Effector CD4-positive, alpha-beta T cell (primary cell): ENCODE measurements at places on chromosomes 13 and 19.

- DNase-seq, result no peak
Observed at GRCh38 chr13:74839656-74840055, 642.3 kb downstream of the TBC1D4 start.

DNA sequence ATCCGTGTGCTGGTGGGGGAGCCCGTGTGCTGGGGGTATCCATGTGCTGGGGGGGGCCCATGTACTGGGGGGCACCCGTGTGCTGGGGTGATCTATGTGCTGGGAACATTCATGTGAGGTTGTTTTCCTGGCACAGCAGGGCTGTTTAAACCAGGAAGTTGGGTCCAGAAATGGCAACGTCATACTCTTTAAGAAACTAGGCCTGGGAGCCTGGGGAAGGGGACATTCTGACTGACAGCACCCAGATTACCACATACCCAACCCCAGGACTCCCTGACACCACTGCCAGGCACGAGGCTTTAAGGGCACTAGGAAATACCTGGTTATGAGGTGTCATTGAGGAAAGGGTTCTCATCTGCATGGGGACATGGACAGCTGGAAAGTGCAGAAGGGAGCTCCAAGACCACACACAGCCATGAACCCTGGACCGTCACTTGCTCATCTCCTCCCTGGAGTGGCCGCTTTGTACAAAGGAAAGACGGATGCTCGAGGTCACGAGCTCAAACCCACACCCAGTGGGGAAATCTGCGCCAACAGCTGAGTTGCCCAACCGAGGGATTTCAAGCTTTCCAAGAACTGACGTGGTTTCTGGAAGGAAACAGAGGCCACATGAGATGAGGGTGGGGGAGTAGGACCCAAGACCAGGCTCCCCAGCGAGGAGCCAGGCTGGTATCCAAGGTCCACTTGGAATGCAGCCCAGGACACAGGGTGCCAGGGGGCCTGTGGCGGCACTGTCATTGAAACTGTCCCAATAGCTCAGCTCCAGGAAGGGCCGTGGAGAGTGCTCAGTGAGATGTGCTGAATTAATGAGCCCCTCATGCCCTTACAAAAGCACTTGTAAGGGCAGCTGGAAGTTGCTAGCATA lies 40.9 kb downstream of the RAB20 start:
- no peak for DNase-seq

- no peak for DNase-seq
Observed at GRCh38 chr19:33064458-33064791, 263 bp downstream of the RHPN2 start.

- no peak for DNase-seq
Observed at GRCh38 chr19:5035793-5036697, 67.1 kb downstream of the KDM4B start.

GRCh38 chr19:16601378-16602052 lies 26.5 kb downstream of the MED26 start:
- no peak for DNase-seq

DNA sequence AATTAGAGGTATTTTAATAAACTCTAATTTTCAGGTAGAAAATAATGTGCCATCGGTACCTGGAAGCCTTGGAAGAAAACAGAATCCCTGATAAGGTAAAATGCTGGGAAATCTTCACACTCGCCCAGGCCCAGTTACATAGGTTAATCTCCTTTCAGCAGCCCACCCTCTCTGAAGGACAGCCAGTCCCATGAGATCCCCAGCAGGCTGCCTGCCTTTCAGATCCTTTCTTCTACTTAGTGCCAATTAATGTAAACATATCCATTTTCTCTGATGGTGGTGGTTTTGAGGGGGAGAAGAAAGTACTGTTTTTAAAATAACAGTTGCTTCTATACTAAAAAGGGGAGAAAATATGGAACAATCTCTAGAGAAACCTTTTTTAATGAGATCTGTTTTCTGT lies 12.2 kb downstream of the SMAD9 start:
- DNase-seq, result no peak

DNA sequence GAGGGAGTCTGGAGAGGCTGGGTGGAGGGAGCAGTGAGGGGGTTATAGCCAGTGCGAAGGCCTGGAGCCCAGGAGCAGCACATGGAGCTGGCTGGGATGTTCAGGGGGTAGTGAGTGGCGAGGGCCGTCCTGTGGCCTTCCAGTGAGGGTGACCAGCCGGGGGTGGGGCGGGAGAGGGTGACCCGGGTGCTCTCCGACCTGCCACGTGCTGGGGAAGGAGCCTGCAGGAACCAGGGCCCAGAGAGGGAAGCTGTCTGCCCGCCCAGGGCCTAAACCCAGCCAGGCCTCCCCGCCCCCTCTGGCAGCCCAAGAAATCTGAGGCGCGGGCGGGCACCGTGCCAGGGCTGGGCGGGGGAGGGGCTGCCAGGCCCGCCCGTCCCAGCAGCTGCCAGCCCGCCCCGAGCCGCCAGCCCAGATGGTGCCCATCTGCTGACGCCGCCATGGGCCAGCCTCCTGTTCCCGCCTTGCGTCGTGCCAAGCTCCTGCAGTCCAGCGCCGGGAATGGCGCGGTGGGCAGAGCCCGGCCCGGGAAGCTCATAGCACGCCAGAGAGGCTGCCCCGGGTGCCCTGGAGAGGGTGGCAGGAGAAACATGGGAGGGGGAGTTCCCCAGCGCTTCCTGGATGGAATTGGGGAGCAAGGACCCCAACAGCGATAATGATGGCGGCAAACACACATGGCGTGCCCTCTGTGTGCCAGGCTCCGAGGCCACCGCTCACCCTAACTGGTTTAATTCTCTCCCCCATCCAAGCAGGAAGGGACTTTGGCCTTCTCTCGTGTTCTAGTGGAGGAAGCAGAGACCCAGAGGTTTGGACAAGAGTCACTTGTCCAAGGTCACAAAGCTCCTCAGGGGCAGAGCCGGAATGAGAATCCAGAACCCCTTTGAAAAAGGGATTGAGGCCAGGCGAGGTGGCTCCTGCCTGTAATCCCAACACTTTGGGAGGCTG lies 21.5 kb downstream of the NFIC start:
- DNase-seq, result no peak

GRCh38 chr19:17114414-17114831 lies 38.8 kb downstream of the MYO9B start:
- no peak for DNase-seq

DNA sequence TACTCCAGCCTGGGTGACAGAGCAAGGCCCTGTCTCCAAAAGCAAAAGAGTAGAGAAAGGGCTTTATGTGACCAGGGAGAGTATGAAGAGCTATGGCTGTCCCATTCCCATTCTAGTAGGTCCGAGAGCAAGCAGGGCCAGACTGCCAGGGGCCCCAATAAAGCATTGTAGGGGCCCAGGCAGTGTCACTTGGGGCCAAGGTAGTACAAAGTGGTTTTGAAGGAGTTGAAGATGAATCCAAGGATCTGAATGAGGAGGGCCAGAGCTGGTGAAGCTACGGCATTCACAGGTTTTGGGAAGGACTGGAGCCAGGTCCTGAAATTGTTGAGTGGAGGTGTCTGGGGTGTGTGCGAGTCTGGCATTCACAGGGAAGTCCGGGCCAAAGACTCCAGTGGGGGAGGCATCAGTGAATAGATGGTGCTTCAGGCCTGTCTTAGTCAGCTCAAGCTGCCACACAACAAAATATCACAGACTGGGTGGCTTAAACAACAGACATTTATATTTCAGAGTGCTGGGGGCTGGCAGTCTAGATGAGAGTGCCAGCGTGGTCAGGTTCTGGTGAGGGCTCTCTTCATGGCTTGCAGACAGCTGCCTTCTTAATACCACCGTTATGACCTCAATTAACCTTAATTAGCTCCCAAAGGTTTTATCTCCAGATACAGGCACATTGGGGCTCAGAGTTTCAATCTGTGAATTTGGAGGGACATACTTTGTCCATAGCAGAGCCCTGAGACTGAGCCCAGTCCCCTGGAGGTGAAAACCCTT lies 9.9 kb downstream of the NACC1 start:
- no peak for DNase-seq

DNA sequence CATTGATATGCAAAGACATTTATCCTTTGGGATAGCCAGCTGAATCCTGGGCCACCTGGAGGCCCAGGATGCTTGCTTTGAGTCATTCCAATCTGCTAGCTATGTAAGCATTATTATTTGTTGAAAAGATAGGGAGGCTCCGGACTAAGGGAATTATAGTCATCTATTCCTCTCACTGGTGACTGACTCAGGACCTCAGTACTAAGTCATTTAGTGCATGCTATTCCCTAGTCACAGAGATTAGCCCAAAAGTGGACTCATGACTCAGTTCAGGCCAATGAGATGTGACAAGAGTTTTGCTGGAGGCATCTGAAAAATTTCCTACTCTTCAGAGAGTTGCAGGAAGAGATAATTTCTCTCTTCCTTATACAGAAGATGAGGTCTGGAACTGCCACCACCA lies 67.9 kb upstream of the ITM2B start:
- no peak for DNase-seq

DNA sequence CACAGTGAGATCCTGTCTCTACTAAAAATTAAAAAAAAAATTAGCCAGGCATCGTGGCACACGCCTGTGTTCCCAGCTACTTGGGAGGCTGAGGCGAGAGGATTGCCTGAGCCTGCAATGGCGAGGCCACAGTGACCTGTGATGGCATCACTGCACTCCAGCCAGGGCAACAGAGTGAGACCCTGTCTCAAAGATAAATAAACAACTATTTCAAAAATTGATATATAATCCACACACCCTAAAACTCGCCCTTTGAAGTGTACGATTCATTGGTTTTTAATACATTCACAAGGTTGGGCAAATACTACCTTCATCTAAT lies 12.1 kb upstream of the TICAM1 start:
- DNase-seq, result no peak

DNA sequence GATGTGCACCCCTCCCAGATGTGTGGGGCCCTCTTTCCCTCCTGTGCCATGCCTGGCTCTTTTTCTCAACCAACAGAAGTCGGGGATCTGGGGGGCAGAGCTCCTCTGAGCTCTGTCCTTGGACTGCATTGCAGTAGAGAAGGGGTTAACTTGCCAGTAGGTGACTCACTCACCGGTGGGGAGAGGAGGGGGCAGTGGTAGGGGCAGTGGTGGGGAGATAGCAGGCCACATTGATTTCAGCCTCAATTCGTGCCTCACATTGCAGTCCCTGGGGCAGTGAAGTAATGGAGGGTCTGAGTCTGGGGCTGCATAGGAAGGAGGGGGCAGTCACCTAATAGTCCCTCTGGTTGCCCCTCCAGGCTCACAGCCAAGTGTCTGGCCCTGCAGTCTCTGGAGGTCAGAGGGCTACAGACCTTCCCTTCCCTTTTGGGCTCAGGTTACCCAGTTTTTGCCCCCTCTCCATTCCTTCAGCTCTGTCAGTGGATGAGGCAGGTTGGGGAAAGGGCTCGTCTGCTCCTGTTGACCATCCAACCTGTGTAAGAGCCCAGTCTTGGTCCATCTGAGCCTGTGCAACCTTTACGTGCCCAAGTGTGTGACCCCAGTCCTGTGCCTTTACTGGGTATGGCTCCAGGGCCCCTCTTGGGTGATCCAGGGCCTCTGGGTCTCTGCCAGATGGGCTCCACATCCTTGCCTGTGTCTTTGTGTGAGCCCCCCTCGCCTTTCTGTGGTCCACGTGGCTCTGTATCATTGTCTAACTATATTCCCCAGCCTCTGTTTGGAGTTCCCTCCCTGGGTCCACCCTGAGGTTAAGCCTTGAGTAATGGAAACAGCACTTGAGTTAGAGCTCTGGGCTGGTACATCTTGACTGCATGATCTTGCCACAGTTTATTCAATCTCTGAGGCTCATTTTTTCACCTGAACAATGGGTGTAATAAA lies 13.0 kb downstream of the CIC start:
- no peak for DNase-seq

DNA sequence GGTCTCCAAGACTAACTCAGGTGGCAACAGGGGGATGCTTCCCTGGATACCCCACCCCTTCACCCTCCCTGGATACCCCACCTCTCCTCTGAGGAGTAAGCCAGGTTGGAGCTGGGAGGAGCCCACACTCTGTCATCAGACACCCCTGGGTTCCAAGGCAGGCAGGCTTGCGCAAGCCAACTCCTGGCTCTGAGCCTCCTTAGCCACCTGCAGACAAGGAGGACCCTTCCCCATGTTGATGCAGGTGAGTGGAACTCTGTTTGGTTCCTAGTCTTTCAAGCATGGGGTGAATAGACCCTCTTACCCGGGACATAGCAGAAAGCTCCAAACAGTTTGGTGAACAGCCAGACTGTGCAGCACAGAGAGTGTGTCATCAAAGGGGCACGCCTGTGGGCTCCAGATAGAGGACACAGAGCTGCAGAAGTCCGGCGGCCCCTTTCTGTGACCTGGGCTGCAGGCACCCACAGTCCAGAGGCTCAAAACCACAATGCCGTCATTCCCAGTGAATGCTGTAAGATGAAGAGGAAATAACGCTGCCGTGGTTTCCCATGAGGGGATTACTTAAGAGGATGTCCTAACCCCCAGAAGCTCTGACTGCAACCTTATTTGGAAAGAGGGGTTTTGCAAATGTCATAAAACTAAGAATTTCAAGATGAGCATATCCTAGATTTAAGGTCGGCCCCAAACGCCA lies 12.1 kb upstream of the HAS1 start:
- DNase-seq, result no peak

- DNase-seq, result no peak
Observed at GRCh38 chr13:94558716-94559115, 37.2 kb downstream of the TGDS start.

DNA sequence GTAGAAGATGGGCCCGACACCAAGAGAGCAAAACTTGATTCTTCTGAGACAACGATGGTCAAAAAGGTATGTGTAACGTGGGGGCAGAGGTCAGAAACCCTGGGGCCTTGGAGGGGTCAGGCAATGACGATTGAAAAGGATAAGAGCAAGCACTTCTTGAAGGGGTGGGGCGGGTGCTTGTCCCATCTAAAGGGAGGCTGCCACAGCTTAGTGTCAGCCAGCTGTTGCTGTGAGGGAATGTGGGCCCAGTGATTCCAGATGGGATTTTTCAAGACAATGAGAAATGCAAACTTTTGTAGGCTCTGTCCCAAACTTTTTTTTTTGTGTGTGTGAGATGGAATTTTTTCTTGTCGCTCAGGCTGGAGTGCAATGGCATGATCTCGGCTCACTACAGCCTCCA lies 24.5 kb downstream of the SAE1 start:
- DNase-seq, result no peak

DNA sequence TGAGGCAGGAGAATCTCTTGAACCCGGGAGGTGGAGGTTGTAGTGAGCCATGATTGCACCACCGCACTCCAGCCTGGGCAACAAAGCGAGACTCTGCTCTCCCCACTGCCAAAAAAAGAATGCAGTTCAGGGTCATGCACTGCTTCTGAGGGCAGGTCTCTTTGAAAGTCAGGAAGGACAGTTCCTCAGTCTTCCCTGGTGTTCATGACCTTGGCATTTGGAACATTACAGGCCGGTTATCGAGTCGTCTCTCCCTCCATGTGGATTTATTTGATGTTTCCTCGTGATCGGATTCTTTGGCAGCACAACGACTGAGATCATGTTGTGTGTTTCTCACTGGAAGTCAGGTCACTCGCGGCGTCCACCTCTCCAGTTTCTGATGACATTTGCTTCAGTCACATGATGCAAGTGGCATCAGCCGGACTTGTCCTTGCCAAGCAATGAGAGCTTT lies 17.2 kb downstream of the FGF21 start:
- DNase-seq, result no peak

- no peak for DNase-seq
Observed at GRCh38 chr13:101654883-101655282, 202.4 kb downstream of the ITGBL1 start.
